ENCODE measurements at places on chromosomes 2 and 18.

GRCh38 chr2:10161206-10161931 lies 38.8 kb downstream of the RRM2 start:
- no peak for DNase-seq

- no peak for DNase-seq
Observed at GRCh38 chr18:67608191-67608590, 91.7 kb upstream of the DSEL start.

DNA sequence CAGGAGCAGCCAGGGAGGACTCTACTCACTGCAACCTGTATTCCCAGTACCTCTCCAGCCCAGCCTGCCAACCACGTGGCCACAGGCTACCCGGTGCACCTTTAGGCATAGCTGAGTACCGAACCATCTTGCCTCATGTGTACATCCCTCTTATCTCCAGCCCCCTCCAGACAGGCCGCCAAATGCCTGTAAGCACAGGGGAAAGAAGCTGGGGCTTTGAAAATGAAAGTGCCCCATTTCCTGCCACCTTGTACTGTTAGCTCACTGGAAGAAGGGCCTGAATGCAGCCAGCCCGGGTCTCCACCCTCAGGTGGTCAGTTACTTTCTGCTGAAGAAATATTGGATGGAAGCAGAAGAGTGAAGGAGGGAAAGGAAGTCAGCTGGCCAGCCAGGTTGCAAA lies 27.2 kb upstream of the RFX8 start:
- DNase-seq = no peak

DNA sequence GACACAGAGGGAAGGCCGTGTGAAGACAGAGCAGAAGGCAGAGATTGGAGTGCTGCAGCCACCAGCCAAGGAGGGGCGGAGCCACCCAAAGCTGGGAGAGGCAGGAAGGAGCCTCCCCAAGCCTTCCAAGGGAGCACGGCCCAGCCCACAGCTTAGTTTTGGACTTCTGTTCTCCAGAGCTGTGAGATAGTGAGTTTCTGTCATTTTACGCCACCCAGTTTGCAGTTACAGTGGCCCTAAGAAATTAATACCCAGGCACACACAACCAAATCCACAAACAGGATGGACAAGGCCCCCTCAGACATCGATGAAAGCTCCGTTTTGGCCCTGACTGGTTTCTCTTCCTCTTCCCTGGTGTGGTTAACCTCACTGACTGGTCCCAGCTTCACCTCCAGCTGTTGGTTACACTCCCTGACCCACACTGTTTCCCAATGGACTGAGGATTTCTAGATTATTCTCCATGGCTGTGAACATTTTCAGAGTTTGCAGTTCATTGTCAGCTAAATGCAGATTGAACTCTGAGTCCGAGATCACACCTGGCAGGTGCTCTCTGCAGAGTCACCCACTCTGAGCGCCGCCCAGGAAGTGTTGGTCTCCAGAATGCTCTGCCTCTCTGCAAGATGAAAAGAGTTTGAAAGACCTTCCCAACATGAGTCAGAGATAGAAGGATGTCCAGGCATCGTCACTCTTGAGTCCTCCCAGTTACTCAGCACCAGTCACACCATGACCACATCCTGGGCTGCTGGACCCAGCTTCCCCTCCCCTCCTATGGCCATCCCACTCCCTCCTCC lies 100.2 kb downstream of the TWIST2 start:
- no peak for DNase-seq

- DNase-seq = peak; percentile 77
Observed at GRCh38 chr2:68767031-68767961, 32.7 kb downstream of the ARHGAP25 start.

DNA sequence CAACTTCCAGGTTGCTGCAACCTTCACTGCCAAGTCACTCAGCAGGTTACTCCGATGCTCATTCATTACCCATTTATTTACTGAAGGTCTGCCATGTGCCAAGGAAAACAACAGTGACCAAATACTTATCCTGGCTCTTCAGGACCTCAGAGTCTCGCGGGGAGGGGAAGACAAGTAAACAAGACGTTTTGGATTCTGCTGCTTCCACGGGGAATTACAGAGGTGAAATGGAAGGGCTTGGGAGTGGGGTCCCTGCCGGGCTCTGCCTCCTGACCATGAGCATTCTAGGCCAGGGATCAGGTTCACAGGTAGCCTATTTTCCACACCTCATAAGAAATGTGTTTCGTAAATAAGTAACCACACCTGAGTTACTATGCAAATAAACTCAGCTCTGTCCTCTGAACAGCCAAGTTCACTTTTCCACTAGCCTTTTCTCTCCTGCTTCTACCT lies 68.1 kb downstream of the CLHC1 start:
- DNase-seq = no peak

- no peak for DNase-seq
Observed at GRCh38 chr2:167355821-167356220, 467.5 kb downstream of the XIRP2 start.

DNA sequence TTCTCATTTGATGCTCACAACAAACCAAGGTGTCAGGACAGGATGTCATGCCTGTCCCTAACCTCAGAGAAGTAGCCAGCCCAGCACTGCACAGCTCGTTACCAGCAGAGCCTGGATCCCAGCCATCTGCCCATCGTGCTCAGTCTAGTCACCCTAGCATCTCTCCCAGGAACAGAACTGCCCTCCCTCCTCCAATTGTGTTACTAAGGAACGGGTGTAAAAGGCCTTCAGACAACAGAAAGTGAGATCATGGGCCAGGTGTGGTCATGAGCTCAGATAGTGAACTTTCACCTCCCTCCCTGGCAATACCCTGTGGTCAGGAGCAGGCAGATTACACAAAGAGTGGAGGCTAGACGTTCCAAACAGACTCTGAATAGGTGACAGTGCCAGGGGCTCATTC lies 111.8 kb upstream of the PPP1CB start:
- no peak for DNase-seq

DNA sequence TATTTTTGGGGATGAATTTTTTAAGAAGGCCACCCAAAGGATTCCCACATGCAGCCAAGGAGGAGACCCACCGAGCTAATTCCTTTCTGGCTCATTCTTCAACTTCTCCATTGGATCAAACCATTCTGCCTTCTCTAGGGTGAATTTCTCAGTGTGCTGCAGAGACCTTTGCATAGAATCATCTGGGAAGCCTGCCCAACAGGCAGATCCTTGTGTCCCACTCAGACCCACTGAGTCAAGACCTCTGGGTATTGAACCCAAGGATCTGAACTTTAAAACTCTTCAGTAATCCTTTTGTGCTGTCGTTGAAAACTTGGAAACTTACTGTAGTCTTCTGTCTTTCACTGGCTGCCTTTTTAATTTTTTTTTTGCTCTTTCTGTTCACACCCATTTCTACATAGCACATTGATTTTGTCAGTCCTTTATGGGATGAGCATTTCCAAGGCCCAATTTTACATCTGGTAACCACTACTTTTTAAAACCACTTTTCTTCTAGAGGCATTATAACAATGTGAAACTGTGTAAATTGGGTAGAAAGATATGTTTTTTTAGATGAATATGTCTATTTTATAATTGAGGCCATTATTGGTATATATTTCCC lies 120.2 kb downstream of the TSN start:
- no peak for DNase-seq

DNA sequence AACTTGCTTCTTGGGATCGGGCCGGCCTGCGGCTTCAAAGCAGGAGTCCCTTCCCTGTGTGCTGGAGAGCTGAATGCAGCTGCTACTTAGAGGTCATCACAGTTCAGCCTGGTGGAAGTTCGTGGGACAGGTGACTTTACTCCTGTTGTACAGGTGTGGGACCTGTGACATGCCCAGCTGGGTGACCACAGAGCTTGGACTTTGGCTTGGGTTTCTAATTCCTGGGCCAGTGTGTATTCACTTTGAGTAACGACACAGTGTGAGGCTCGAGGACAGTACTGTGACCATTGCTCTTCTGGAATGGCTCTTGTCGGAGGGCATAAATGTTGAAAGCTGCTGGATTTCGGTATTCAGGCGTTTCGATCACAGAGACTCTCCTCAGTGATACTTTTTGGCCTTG lies 114.5 kb downstream of the STPG4 start:
- no peak for DNase-seq

DNA sequence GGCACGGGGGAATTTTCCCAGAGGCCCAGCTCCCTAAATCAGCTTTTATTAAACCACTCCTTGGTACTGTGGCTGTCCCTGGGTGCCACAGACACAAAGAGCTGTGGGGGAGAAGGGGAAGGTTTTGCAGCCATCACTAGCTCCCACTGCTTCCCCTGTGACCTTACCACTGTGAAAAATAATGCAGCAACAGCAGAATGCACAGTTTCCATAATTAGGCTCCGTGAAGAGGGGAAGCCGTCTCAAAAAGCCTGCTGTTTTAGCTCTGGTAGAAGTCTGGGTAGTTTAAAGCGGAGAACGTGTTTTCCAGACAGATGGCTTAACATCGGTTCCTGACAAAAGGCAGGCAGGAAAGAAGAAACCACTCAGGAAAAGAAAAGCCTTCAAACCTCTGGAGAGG lies 27.5 kb upstream of the CAB39 start:
- DNase-seq = no peak

GRCh38 chr2:86383844-86384243 lies 46.4 kb upstream of the REEP1 start:
- DNase-seq = no peak

Data from stimulated activated effector memory CD8-positive, alpha-beta T cell treated with anti-CD3 and anti-CD28 coated beads, Interleukin-12 subunit alpha, Interleukin-12 subunit beta, amount 100 ng/mL, for 72 hours (primary cell).